ENCODE measurements at places on chromosomes 4 and X.

DNA sequence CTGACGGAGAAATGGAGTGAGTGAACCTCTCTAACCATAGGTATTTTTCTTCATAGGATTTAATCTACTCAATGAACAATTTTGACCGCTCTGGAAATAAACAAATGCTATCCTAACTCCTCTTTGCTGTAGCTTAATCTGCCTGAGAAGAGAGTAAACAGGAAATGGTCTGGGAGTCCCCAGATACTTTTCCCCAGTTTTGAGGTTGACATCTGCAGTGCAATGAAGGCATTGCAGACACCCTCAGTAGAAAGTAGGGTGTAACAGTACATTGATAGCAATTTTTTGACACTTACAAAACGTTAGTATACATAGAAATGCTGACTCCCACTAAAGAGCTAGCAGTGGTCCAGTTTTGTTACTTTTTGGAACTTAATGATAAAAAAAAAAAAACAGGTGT is 495.9 kb upstream of the FAM241A start:
- no peak for DNase-seq

- no peak for DNase-seq
Measured at GRCh38 chrX:63488546-63489373, 137.6 kb upstream of the SPIN4 start.

- DNase-seq: no peak
Measured at GRCh38 chr4:56460085-56460484, 7.3 kb upstream of the SRP72 start.

DNA sequence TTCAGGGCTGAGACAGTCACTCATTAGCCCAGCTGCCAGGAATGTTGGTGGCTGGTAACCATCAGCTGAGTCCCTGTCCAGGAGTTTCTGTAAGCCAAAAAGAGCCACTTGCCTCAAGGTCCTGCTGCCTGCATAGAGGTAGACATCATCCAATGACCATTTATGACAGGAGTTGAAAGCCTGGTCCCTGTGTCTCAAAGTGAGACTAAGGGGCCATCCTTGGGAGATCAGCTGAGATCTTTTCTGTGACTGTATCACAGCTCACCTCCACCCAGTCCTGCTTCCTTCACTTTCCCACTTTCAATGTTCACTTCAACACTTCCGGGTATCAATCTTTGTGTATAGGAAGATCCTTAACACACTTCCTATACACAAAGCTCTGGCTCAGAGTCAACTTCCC is 28.4 kb upstream of the MAOA start:
- no peak for DNase-seq
